ENCODE measurements at places on chromosomes 12 and 14. TPM values are rescaled to one million over a fixed set of nuclear protein-coding genes. Genes with fewer than 3 reads are reported as not detected.

The CGRRF1 gene
- 20.7 TPM for total RNA-seq

The PCNX1 gene
- total RNA-seq = 37.4 TPM

DNA sequence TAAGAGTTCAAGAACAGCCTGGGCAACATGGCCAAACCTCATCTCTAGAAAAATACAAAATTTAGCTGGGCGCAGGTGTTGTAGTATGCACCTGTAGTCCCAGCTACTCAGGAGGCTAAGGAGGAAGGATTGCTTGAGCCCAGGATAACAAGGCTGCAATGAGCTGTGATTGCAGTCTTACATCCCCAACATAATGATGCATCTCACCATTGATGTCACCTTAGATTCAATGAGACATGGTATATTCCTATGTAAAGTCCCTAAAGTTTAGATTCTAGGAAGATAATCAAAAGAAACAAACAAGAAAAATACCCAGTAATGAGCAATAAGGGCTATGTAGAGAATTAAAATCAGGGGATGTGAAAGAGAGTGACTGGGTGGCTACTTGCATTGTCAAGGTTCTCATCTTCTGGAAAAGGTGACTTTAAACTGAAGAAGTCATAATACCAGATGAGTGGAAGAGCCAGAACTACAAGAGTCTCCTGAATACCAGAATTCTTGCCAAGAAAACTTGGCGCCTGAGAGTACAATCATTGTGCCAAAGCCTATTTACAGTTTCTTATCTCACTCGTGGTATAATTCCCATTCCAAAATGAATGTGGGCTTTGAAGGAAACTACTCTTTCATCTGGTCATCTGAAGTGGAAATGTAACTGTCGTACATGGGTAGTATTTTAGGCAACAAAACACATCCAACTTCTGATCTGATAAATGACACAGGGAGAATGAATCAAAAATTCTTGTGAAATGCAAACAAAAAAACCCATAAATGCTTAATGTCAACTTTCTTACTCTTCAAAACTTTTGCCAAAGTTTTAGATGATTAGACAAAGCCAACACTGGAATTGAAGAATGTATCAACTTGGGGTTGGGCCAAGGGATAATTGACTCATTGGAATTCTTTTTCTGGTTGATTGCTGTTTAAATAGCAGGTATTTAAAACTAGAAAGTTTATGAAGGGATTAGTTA is 81.1 kb upstream of the ST8SIA1 start:
- DNase-seq = no peak

DNA sequence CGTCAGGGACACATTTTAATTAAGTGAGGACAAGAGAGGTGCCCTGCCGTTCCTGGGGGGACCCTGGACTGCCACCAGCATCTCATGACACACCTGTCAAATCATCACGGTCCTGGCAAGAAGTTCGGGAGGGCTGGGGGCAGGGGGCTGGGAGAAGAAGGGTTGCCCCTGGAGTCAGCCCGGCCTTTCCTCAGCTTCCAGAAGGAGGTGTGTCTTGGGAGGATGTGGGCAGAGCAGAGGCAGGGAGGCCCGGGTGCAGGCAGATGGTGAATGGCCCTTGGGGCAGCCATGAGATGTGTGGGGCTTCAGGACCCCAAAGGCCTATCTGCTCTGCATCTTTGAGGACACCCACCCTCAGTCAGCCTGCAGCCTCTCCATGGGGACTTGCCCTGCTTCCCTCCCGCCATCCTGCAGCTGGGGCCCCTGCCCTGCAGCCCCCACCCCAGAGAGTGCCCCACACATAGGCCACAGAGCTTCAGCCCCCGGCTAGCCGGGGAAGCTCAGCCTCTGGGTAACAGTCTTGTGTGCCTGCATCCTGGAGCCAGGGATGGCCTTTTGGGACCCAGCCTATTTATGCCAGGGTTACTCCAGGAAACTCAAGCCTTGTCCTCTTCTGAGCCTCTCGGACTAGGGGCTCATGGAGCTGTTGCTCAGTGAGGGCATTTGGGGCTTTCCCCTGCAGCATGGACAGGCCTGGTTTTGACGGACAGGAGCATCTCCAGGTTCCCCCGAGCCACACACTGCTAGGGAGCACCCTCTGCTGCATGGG is 178.5 kb downstream of the KIF26A start:
- DNase-seq = no peak

DNA sequence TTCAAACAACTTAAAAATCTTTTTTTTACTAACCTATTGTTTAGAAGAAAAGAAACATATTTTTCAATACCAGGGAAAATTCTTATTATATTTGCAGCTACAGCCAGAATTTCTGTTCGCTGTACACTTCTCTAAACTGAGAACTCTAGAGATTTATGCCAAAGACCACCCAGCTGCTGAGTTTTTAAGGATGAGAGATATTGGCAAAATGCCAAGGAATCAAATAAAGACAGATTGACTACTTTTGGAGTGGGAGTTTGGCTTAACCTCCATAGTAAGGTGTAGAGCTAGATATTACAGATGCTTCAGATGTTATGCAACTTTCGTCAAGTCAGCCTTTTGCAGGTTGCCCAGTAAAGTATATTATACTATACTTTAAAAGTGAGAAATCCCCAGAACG is 71.8 kb downstream of the TTLL5 start:
- no peak for DNase-seq

DNA sequence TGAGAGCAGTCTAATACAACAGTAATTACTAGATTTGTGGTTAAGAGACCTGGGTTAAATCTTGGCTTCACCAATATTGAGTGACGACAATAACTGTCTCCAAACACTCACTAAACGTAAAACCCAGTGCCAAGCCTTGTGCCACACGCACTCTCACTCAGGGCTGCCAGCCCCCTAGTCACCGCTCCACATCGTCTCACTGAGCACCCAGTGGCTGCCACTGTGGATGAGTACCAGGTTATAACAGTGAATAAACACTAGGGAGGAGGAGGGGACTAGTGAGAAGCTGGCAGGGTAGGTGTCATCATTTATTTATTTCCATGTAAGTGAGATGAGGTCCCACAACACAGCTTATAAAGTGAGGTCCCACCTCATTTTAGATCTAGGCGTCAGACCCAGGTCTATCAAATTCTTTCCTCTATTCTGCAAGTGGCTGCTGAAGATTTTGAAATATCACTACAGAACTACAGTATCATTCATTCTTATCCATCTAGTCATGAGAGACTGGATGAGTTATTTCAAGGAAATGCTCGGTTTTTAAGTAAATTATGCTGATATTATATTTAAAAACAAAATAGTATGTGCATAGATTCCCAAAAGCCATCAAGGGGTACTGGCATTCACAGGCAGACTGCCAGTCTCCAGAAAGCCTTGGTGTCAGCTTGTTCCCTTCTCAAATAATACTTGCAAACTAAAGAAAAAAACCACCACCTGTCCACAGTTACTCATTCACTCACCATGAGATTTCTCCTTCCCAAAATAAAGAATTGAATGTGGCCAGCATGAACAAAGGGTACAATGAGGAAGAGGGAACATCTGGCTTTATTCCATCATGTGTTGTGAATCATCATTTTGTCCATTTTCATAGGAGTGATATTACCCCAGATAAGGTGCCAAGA is 84.0 kb downstream of the PTPN21 start:
- peak; percentile 45 for DNase-seq

DNA sequence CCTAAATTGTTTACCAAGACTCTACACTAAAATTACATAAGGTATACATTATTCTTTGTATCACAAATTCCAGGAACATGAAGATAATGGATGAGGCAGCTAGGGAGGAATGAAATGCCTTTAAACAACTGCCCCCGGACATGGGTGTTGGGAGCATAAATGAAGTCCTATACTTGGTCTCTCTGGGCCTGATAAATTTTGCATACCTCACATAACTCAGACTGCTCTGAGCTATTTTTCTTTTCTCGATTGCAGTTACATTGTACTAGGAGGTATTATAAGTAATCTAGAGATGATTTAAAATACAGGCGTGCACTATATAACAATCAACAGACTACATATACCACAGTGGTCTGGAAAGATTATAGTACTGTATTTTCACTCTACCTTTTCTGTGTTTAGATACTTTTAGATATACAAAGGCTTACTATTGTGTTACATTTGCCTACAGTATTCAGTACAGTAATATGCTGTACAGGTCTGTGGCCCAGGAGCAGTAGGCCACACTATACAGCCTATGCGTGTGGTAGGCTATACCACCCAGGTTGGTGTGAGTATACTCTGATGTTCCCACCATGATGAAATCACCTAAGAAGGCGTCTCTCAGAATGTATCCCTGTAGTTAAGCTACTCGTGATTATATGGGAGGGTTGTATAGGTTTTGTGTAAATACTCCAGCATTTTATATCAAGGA is 14.3 kb downstream of the FNTB start:
- DNase-seq = no peak

DNA sequence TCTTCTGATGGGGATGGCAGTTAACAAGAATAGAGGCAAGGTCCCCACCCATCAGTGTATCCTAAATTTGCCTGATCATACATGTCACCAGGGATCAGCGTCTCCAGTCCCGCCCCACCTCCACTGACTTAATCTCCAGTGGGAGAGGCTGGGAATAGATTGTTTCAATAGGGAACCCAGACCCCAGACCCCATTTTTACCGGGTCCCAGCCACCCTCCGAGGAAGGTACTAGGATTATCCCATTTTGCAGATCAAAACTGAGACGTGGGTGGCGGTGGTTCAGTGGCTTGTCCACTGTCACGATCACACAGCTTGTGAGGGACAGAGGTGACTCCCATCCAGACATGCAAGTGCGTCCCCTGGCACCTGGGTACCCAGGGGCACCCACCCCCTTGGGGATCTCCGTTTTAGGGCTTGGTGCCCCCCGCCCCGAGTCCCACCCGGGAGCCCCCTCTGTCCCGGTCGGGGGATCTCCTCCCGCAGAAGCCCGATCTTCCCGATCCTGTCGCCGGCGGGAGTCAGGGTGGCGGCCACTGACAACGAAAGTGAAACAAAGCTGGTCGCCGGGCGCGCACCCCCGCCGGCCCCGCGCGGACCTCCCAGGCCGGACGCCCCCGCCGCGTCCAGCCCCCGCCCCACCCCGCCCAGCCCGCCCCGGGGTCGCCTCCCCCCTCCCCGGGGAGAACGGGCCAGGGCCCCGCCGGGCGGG is 523 bp downstream of the WSB2 start:
- peak; percentile 79 for DNase-seq
